ENCODE measurements at places on chromosomes 3 and 15.
A peak's percentile ranks its signal among the peaks of the same experiment; 100 is the strongest.

GRCh38 chr3:147713234-147714133 lies 304.3 kb downstream of the ZIC1 start:
- no peak for DNase-seq

DNA sequence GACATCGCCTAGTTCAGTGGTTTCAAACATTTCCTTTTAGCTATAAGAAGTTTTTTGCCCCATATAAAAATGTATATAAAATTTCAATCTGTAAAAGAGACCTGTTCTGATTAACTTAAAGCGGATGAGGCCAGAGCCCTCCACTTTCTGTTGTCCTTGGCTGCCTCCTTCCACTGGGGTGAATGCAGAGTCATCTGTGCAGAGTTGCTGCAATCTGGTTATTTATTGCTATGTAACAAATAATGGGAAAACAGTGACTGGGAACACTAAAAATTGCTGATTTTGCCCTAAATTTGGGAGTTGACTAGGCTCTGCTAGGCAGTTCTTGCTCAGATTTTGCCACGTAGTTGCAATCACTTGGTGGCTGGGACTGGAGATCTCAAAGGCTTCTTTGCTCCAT lies 637.8 kb downstream of the GRM7 start:
- DNase-seq = no peak

GRCh38 chr3:4241595-4242170 lies 61.5 kb upstream of the SETMAR start:
- DNase-seq = no peak

DNA sequence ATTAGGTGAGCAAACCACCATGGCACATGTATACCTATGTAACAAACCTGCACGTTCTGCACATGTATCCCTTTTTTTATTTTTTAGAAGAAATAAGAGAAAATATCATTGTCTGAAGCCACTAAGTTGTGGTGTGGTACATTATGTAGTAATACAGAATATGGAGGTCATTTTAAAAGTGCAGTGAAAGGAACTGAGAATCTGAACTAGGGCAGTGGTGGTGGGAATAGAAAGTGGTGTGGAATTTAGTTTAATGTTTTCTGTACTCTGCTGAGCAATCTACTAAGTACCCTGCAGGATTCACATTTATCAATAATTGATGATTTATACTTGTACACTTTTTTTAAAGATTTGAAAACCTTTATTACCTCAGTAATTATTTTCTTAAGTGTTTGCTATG lies 283.5 kb downstream of the CHL1 start:
- DNase-seq = no peak

DNA sequence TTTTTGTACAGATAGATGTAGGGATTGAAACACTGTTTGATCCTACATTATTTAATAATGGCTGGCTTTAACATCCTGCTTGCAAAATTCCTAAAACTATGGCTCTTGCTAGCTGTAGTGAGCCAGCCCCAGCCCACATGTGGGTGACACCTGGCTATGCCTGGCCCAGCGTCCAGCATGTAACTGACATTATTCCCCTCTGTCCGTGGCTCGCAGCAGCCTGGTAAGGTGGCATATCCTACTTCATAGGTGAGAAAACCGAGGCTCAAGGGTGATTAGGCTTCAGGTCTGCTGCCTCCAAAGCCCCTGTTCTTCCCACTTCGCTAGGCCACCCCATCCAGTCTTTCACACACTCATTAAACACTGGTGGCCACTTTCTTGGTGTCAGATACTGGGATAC lies 1.6 kb downstream of the CALML4 start:
- no peak for DNase-seq

GRCh38 chr3:145134738-145135137 lies 1026.2 kb downstream of the PLOD2 start:
- no peak for DNase-seq

DNA sequence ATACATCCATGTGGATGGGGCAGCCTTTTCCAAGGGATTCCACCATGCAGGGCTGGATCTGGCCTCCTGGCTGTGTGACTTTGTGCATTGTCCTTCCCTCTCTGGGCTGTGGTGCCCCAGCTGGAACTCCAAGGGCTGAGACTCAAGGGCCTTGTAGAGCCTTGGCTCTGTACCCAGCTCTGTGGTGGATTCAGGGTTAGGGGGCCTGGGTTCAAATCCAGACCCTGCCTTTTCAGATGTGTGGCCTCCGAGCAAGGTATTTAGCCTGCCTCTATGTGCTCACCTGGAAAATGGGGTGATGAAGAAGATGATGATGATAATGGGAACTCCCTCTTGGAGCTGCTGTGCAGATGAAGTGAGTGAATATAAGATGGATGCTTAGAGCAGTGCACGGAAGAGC lies 161.9 kb downstream of the WNT7A start:
- no peak for DNase-seq

DNA sequence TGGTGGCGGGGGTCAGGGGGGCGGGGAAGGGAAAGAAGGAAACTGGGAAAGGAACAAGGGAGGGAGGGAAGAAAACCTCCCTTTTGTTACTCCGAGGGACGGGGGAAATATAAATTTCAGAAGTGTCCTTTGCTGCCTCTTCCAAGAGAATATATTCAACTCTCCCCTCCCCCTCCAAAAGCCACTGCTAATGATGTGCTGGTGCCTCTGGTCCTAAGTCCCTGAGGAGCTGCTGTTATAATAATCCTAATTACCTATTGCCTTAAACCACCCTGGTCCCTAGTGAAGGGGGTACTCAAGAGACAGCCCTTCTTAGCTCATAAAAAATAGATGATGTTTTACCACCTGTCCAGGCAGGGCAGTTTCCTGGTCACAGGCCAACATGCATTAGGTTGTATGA lies 118.3 kb upstream of the TRIM42 start:
- DNase-seq = no peak

- DNase-seq = no peak
These were observed 31.5 kb upstream of the MECOM start for GRCh38 chr3:169695031-169695430.

GRCh38 chr3:122214711-122215110 lies 31.2 kb downstream of the CASR start:
- DNase-seq = no peak

DNA sequence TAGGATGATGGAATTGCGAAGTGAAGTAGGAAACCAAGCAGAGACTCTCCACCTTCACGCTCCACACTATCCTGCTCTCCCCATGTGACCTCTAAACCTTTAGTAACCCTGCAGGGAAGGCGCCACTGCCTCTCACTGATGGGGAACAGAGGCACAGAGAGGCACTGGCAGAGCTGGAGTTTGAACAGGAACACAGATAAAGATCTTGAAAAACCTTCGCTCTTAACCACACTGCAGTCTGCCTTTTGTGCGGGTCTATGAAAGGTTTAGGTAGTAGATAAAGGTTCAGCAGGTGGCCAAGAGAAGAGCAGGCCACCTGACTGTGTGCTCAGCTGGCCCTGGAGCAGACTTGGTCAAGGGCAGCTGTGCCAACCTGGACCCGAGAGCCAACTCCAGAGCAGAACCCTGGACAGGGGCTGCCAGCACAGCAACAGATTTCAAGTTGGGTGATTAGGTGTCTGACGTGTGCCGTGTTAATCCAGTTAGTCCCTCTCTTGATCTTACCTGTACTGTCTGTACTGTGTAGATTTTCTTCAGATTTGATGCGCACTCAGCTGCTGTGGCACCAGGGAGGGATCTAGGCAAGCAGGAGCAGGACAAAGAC lies 15.2 kb downstream of the EIF4E3 start:
- no peak for DNase-seq

DNA sequence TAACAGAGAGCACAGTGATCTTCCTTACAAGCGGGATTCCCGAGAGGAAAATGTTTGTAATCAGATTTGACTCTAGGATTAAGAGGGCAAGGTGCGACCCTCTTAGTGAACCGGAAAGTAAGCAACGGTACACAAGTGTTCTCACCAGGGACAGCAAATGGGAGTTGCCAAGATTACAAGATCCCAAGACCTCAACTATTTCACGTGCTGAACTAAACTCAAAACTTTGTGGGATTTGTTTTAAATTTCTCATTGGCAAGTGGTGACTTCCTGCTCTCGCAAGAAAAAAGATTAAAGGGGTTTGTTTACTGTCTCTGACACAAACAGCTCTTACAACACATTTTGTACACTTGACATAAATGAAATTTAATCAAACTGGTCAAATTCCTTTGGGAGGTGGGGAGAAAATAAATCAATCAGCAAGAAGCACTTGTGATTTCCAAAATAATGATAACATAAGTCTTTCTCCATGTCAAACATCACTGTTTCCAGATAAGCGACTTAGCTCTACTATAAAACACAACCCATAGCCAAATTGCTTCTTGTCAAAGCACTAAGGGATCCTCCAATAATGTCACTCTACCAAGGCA lies 2.2 kb upstream of the PGPEP1L start:
- no peak for DNase-seq

GRCh38 chr15:80615783-80616391 lies 79.2 kb upstream of the ABHD17C start:
- peak; percentile 57 for DNase-seq

- peak; percentile 57 for DNase-seq
These were observed 149.8 kb downstream of the TMCO5A start for GRCh38 chr15:38084289-38084688.

GRCh38 chr15:66675446-66675845 lies 26.6 kb upstream of the SMAD6 start:
- DNase-seq = no peak

DNA sequence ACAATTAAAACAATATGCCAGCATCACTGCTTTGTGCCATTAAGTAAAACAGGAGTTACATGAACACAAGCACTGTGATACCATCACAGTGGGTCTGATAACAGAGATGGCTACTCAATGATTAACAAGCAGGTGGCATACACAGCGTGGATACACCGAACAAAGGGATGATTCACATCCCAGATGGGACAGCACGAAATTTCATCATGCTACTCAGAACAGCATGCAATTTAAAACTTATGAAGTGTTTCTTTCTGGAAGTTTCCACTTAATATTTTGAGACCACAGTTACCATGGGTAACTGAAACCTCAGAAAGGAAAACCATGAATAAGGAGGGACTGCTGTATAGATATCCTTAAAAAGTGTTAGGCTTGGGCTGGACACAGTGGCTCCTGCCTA lies 44.5 kb downstream of the SLC24A1 start:
- peak; percentile 44 for DNase-seq

DNA sequence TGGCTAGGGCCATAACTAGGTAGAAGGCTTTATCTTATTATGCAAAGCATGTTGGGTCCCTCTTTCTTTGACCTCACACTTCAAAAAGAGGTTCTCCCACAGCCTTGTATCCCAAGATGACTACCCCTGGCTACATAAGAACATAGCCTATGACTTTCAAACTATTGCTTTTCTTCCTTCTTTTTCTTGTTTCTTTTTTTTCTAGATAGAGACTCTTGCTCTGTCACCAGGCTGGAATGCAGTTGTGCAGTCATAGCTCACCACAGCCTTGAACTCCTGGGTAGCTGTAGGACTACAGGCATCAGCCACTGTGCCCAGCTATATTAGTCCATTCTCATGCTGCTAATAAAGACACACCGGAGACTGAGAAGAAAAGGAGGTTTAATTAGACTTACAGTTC lies 47.2 kb downstream of the DIPK2A start:
- DNase-seq = peak; percentile 85

DNA sequence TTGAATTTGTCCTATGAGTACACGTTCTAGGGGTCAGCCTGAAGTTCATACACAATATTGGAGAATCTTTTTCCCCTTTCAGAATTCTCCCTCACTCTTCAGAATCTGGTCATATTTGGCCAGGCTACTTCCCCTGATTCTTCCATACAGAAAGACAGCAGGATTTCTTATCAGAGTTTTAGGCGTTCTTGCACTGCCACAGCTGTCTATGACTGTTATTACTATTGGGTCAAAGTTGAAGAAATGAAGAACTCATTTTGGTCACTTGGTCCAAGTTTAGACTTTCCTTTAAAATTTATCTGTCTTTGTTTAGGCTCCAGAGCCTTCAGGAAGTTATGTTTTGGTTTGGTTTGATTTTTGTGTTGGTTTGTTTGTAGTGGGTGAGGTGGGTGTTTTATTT lies 12.0 kb downstream of the TEX55 start:
- no peak for DNase-seq

GRCh38 chr3:33798113-33798417 lies 365 bp upstream of the PDCD6IP start:
- no peak for DNase-seq

DNA sequence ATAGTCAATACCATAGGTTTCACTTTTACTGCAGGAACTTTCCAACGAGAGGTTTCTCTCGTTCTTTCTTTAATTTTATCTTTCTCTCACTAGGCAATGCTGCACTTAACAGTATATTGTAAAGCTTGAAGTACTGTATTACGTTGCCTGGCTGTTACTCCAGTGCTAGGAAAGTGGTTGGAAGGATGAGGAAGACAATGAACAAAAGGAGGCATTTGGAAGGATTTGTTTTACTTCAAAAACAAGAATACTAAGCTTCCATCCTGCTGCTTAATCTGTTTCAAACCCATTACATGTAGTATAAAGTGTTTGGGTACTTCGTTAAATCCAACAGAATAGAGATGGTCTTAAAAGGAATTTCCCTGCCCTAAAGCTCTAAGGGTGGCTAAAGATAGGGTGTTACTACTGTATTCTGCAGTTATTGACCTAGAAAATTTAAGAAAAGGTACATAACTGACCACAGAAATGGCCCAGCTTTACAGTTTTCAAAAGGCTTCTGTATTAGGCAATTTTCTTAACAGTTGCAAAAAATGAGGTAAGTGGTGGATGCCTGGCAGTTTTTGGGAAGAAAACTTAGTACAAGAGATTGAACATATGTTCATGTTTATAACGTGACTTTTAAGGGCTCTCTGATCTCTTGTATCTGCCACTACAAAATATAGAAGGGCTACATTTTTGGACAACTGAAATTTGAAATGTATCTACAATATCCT lies 785 bp upstream of the IFT57 start:
- DNase-seq = no peak

GRCh38 chr3:182967218-182968204 lies 12.8 kb downstream of the DCUN1D1 start:
- DNase-seq = no peak

DNA sequence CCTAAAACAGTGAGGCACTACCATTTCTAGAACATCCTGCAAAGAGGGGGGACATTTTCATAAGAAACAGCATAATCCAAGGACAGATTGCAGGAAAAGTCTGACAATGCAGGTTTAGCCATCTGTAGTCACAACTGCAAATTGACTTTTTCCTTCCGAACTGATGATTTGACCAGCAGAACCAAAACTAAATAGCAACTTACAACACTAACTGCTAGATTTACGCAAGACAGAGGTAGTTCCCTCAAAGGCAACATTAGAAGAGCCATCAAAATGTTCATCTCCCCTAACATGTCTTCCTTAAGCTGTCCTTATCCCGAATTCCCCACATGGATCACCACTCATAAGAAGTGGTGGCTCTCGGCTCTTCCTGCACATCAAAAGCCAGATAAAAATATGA lies 129.6 kb downstream of the GADL1 start:
- DNase-seq = no peak

DNA sequence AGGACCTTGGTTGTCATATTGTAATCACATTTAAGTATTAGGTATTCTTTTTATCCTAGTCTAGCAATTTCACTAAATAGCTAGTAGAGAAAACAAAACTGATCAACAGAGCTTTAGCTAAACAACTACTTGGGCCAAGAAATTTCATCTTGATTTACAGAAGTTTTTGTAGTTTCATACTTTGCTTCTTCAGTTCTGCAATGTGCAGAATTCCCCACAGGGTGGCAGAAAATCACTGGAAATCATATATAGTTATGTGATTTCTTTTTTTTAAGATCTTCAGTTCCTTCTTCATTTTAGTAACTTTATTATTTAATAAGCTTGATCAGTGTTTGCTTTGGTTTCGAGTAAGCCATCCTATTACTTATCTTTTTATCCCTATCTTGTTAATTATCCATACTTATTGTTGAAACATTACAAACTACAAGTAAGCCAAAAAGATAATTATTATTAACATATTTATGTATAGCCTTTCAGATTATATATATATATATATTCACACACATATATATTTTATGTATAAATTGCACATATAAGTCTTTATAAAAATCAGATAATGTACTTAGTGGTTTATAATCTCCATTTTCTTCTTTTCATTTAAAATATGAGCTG lies 2.2 kb upstream of the BNIP2 start:
- peak; percentile 56 for DNase-seq
